ENCODE measurements at places on chromosomes 13 and 19. TPM values are rescaled to one million over a fixed set of nuclear protein-coding genes. Genes with fewer than 3 reads are reported as not detected.

DNA sequence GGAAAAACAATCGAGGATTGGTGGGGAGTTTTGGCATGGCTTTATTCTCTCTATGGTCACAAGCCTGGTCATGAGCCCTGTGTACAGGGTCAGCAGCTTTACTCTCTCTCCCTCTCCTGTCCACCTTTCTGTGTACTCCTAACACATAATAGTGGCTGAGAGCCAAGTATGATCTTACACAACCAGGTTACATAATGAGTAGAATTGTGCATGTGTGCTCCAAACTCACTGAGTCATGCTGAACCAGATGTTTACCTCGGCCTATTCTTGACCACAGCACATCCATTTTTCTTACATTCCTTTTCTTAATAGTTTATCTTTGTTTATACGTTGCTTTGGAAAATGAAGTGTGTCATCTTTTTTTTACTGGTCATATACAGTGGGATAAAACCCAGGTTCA, 53.1 kb downstream of the ZNF254 start:
- no peak for DNase-seq

GRCh38 chr13:77306458-77306857, 20.4 kb downstream of the MYCBP2 start:
- DNase-seq: no peak

DNA sequence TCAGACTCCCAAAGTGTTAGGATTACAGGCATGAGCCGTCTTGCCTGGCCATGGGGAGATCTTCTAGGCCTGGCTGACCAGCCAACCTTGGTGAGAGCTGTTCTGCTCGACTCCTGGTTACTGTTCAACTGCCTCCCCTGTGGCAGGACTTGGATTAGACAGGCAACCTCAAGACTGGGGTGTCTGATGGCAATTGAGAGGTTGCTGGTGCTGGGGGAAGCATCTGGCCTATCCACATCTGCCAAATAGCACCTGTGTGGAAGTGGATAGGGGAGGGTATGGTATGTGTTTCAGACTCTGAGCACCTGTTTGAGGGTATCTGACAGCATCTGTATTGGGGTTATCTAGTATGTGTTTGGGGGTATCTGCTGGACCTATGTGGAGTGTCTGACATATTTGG, 44.7 kb downstream of the ARHGEF18 start:
- no peak for DNase-seq

- DNase-seq: peak; percentile 59
Observed at GRCh38 chr13:110536006-110536693, 25.4 kb downstream of the RAB20 start.

DNA sequence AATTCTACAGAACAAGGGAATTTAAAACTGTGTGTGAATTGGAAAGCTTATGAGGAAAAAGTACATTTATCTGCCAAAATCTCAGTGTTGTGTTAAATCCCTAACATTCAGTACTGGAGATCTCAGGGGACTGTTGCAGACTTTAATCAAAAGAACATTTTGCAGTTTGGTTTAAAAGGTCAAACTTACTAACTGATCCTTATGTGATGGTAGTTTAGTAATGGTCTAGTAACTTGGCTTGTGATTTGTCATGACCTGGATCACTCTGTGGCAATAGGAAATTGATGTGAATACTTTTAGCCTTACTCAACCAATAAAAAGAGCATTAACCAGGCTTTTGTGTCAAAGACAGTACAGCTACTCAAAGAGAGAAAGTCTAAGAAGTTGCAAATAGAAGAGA, 862.1 kb upstream of the MIR17HG start:
- DNase-seq: no peak

GRCh38 chr19:30049846-30050667, 108.0 kb downstream of the URI1 start:
- DNase-seq: no peak

GRCh38 chr19:6828306-6828697, 55.8 kb downstream of the VAV1 start:
- no peak for DNase-seq

- no peak for DNase-seq
Observed at GRCh38 chr13:110024645-110024980, 238.2 kb upstream of the IRS2 start.

GRCh38 chr13:99275093-99275469, 16.9 kb upstream of the GPR18 start:
- no peak for DNase-seq

DNA sequence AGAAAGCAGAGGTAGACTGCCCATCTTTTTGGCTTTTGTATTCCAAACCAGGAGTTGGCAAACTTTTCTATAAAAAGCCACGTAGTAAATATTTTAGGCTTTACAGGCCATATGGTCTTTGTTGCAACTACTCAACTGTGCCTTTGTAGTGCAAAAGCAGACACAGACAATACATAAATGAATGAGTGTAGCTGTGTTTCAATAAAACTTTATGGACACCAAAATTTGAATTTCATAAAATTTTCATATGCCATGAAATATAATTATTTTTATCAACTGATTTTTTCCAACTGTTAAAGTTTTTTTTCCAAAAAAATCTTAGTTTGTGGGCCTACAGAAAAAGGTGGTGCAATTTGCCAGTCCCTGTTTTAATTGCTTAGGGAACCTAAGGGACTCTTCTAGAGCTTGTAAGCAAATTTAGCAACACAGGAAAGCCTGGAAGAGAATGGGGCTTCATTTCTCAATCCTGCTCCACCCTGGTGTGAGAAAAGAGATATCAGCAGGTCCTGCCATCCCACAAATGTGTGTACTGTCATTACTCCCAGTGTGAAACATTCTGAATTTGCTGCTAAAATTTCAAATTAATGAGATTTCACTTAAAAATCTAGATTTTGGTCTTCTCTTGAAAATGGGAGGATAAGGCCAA, 194.2 kb downstream of the RGCC start:
- no peak for DNase-seq

GRCh38 chr19:47652285-47652684, 43.4 kb downstream of the BICRA start:
- no peak for DNase-seq

- no peak for DNase-seq
Observed at GRCh38 chr13:46620471-46620870, 67.5 kb downstream of the LRCH1 start.

GRCh38 chr13:71853725-71854124, 13.3 kb downstream of the DACH1 start:
- no peak for DNase-seq

DNA sequence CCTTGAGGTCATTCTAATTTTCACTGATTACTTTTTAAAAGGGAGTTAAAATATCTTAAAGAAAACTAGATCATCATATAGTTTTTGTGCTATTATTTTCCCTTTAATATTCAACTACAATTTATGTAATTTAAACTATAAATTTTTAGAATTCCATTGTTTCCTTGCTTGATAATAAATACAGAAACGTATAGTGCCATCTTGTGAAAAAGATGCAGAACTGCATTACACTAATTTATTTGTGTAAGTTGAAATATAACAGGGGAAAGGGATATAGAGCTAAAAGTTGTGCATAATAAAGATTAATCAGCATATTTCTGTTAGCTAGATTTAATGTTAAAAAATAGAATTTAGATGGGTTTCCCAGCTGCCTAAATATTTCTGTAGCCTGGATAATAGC, 61.5 kb upstream of the TDRD3 start:
- DNase-seq: no peak

DNA sequence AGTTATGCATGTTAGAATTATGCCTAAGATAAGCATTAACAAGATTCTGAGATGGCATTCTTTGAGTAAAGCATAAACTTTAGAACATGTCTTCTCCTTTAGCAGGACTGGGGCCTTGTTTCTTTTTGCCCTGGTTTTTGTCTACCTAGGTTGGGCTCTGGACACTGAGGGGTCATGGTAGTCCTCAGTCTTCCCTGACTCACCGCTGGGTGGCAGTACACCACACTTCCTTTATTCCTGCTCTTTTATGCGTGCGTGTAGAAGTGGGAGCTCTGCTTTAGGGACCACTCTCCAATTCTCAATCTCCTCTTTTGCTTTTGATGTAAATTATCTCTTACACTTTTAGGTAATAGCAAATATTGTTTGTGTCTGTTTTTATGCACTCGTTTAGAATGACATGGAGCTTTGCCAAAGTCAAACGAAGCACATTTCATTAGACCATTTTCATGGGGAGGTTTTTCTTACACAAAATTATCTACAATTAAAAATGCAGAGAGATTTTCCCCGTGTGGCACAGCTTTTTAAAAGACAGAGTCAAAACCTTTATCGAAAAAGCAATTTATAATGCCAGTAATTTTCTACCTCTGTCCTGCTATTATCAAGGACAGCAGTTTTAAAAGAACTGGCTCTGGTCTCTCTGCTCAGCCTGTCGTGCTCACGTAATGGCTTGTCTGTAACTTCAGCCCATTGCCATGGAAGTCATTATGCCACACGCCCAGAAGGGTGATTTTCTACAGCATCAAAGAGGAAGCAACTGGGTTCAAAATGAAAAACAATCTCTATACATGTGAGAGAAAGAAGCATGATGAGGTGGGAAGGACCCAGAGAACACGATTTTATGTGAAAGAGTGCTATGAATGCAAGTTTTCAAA, 413.9 kb downstream of the COG6 start:
- peak; percentile 74 for DNase-seq

DNA sequence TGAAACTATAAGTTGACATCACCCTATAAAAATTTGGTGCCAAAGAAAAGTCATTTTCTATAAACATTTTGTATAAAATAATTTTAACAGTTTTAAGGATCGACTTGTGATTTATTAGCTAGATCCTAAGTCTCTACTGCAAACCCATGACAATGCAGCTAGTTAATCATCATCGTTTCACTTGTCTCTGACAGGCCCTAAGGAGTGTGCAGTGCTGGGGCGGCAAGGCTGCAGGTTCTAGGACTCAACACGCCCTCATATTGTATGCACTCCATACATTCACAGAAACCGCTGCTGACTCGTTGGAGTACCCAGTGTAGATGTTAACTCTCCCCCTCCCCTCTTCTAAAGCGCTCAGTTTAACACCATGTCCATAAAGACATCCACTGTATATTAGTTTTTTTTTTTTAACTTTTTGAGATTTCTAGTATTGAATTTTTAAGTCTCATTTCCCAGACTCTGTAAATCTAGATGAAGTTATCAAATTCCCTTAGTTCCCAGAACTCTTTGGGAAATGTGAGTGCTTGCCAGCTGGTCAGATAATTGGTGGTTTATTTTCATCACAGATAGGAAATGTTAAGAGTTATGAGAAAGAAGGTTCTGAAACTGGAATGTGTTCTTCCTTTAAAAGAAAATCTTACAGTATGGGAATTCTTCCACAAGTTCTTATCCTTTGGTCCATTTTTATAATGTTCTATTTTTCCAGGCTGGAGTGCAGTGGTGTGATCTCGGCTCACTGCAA, 162.8 kb upstream of the RNF113B start:
- no peak for DNase-seq

- no peak for DNase-seq
Observed at GRCh38 chr13:36273431-36273830, 24.2 kb downstream of the CCDC169 start.

- DNase-seq: no peak
Observed at GRCh38 chr13:106151056-106151699, 384.3 kb downstream of the EFNB2 start.

DNA sequence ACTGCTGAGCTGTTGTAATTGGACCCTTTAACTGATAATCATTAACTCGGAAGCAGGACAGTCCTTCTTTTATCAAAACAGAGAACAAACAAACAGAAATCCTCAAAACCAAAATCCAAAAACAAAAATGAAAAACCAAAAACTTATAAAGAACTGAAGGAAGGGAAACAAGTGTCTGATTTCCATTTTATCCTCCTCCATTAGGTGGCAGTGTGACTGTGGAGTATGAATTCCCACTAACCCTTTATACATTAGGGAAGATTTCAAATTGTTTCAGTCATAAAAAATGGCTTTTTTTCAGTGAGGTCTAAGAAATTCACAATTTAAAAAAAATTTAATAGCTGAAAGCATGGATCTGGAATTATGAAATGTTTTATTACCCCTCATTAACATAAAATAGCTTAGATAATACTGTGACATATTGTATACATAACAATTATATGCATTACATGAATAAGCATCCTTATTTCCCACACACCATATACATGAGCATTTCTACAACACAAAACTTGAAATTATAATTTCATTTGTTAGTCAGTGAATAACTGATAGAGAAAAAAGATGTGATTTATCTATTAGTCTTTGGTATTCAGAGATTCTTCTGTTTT, 1074.3 kb upstream of the PCDH9 start:
- DNase-seq: no peak

DNA sequence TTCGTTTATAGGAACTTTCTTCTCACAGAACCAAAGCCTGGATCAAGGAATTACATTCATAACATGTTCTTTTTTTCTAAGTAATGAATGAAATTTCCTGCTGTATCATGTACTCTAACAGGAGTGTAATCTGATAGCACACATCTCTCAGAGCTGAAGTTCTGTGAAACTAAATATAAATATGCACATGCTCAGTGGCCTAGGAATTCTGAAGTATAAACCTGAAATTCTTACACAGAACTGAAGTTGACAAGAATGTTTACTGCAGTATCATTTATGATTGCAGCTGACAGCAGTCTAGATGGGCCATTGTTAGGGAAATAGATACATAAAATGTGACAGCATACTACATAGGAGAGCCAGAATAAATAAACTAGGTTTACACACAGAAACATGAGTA, 54.5 kb downstream of the USP12 start:
- no peak for DNase-seq

DNA sequence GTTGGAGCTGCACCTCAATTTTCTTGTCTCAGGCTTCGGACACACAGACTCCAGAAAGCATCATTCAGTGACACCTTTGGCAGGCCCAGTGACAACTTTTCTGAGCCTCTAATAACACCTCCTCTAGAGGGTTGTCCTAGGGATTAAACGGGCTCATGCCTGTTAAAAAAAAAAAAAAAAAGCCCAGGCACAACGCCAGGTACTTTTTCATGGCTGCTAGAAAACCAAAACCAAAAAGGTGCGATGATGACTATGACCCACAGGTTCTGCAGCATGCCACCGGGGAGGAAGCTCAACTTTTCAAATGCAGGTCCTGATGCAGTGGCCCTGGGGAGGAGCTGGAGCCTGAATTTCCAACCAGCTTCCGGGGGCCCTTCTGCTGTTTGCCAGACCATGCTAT, 184.2 kb downstream of the ABCC4 start:
- no peak for DNase-seq

GRCh38 chr13:104270731-104271130, 1204.5 kb upstream of the SLC10A2 start:
- no peak for DNase-seq

The NAPSA gene
- 8.1 TPM for total RNA-seq

The PLPPR3 gene
- 0.20 TPM for total RNA-seq

The PROSER3 gene
- 31.2 TPM for total RNA-seq

The ZNF805 gene
- 14.8 TPM for total RNA-seq

The DDA1 gene
- 37.9 TPM for total RNA-seq

The CHMP2A gene
- 154 TPM for total RNA-seq

The PLPP2 gene
- 224 TPM for total RNA-seq

The ZNF66 gene
- total RNA-seq: 8.0 TPM

The RFPL4AL1 gene
- not detected for total RNA-seq

The ANGPTL8 gene
- total RNA-seq: 0.95 TPM

The RXFP2 gene
- total RNA-seq: not detected

The ALG5 gene
- 39.4 TPM for total RNA-seq

The KLK14 gene
- total RNA-seq: 0.63 TPM

The SELENOV gene
- not detected for total RNA-seq

The ZSWIM9 gene
- 10.7 TPM for total RNA-seq

The CEACAM16 gene
- total RNA-seq: 0.12 TPM

The SLC10A2 gene
- 5.2 TPM for total RNA-seq

All from mucosa of gallbladder (tissue), 1 donor.